ENCODE measurements at places on chromosomes 13 and 19. TPM values are rescaled to one million over a fixed set of nuclear protein-coding genes. Genes with fewer than 3 reads are reported as not detected.

Gene LENG9
- polyA plus RNA-seq: 1.3 TPM

Gene CILP2
- 0.07 TPM for polyA plus RNA-seq

Gene SLC46A3
- polyA plus RNA-seq: 14.1 TPM

GRCh38 chr13:75715601-75716523 is 79.7 kb downstream of the LMO7 start:
- DNase-seq: no peak

Data from keratinocyte (primary cell).